ENCODE measurements at places on chromosomes 3 and 15.

DNA sequence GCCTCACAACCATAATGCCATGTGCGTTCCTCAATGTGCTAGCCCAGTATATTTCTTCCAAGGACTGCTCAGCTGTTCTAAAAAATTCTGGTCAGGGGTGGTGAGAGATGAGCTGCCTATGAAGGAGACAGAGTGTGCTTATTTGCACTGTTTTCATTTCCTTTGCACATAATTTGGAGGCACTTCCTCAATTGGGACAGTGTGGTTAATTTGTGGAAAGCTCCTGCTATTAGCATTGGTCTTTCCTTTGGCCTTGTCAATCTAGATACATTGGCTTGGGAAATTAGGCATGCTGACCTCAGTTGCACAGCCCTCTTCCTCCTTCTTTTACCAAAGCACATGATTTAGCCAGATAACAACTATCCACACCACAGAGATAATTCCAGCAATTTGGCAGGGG, 9.4 kb downstream of the FAM81A start:
- DNase-seq, result no peak

GRCh38 chr15:73550190-73550589, 83.0 kb downstream of the NPTN start:
- DNase-seq, result no peak

- DNase-seq, result no peak
Observed at GRCh38 chr3:110902453-110903085, 169.0 kb upstream of the NECTIN3 start.

GRCh38 chr3:58577269-58577821, at the start of gene FAM107A:
Gene FAM107A (minus strand): TSS chr3:58577391. CDS start chr3:58569860, 7,531 bp downstream.
- DNase-seq, result no peak

GRCh38 chr3:161349529-161350312, 21.6 kb downstream of the SPTSSB start:
- DNase-seq, result no peak

All from activated T-helper 1 cell treated with anti-CD3 and anti-CD28 coated beads, Interleukin-12 subunit alpha, Interleukin-12 subunit beta, Interleukin-2, Interleukin-4 antibody, amounts not matched to agents 30 ng/mL and 10 ng/mL and 1 ng/mL, durations not matched to agents 14 hours and 24 hours and 36 hours (primary cell).